Pancreas (tissue), 10 donors: ENCODE measurements at places on chromosomes 16 and 17. TPM values are rescaled to one million over a fixed set of nuclear protein-coding genes. Genes with fewer than 3 reads are reported as not detected.
A peak's percentile ranks its signal among the peaks of the same experiment; 100 is the strongest.

- no peak for DNase-seq
These were observed 11.6 kb downstream of the GLIS2 start for GRCh38 chr16:4327386-4328045.

PNMT gene
- polyA plus RNA-seq, result 3.0 TPM

DNA sequence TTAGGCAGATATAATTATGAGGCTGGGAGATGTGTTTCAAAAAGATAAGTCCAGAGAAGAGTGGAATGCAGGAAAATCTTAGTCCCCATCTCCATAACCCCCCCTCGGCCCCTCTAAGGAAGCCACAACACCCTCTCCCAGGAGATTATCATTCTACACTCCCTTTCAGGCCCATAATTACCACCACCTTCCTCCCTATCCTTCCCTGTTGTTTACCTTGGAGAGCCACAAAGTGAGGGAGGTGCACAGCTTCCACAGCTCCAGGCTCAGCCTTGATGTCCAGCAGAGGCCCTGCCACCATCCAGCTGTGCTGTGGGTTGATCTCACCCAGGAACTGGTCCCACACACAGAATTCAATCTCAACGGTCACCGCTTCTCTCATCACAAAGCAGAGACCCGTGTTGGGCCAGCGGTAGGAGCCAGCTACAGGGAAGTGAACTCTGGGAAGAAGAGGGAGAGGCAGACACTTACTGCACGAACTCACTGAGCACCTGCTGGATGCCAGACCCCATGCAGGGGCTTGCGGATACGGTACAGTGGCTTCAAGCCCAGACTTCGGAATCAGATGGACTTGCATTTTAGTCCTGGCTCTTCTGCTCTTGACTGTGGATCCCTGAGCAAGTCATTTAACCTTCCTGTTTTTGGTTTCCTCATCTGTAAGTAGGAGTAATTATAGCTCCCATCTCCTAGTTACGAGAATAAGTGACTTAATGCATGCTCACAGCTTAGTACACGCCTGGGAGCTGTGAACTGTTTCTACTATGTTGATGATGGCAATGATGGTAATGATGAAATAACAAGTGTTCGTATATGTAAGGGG, 44.1 kb downstream of the MIS12 start:
- DNase-seq, result no peak

KRT32 gene
- polyA plus RNA-seq, result 0.05 TPM

NECAB2 gene
- 23.8 TPM for polyA plus RNA-seq

AOC3 gene
- 6.2 TPM for polyA plus RNA-seq

DNA sequence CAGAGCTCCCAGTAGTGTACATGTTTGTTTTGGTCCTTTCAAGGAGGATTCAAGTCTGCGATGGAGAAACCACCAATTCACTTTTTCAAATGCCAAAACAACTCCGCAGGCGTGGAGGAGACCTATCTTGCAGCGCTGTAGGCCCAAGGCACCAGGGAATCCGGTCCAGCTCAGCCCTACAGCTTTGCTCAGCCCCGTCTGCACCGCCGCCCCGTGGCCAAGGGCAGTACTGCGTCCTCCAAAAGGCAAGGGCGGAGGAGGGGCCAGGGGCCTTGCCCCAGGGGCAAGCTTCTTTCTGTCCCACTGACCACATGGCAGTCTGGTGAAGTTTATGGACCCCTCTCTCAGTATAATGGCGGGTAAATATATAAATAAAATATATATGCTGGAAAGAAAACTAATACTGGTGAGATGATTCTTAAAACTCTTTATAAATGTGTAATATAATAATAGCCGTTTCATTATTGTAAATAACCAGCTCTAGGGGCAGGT, 709 bp upstream of the CD300LG start:
- DNase-seq, result peak; percentile 97

DNA sequence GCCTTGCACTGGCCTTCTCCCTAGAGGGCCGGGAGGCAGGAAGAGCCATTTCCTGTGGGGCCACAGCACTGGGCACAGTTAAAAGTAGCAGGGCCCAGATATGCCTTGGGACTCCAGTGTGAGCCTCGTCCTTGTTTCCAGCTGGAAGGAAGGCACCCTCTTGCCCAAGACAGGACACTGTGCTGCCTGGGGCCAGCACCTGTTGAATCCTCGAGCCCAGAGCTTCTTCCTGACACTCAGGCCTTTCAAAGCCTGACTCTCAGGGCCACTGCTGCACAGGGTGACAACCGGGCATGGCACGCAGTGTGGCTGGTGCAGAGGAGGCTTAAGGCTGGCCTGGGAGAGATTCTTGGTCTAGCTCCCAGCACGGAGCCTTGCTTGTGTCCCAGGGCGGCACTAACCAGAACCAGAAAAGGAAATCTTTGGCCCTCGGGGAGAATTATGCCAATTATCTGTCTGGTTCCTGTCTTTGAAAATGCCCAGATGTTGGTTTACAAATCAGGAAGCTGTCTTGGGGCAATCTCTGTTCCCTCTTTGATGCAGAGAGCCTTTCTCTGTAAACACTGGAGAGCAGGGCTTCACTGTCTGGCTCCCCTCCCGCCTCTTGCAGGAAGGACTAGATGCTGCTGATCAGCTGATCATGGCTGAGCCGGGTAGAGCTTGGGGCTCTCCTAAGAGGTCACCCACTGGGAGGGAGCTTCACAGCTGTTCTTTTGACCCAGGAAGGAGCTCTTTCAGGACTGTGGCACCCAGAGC, 11.1 kb downstream of the LDHD start:
- DNase-seq, result no peak

DNA sequence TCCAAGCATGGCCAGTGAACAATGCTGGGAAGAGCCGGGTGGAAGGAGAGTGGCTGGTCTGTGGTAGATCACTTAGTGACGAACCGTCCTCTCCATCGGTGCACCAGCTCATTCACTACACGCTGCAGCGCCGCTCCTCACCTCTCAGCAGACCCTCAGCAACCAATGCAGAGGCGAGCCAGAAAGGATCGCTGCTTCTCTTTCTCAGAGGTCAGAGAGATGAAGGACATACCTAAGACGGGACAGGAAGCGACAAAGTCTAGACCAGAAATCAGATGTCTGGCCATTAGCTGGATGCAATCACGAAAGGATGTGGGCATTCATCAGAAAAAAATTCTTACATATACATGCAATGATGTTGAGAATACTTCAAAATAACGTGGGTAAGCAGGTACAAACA, 26.9 kb downstream of the NSMCE1 start:
- DNase-seq, result no peak

- no peak for DNase-seq
These were observed 18.8 kb downstream of the AXIN2 start for GRCh38 chr17:65542610-65543009.

- peak; percentile 63 for DNase-seq
These were observed 12.8 kb downstream of the ADORA2B start for GRCh38 chr17:15957608-15958307.

DNA sequence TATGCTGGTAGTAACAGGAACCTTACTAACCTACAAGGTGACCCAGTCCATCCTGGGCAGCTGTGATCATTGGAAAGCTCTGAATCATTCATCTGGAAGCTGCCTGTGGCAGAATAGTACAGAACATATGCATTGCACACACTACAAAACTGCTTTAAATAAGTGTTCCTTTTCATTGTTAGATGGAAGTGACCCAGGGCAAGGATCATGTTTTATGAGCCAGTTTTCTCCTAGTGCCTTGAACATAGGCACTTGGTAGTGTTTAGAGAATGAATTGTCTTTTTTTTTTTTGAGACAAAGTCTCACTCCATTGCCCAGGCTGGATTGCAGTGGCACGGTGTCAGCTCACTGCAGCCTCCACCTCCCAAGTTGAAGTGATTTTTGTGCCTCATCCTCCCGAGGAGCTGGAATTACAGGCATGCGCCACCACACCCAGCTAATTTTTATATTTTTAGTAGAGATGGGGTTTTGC, 55.4 kb downstream of the TENT4B start:
- DNase-seq, result no peak

TOX3 gene
- polyA plus RNA-seq, result 4.6 TPM

SHISA9 gene
- 0.33 TPM for polyA plus RNA-seq

DNA sequence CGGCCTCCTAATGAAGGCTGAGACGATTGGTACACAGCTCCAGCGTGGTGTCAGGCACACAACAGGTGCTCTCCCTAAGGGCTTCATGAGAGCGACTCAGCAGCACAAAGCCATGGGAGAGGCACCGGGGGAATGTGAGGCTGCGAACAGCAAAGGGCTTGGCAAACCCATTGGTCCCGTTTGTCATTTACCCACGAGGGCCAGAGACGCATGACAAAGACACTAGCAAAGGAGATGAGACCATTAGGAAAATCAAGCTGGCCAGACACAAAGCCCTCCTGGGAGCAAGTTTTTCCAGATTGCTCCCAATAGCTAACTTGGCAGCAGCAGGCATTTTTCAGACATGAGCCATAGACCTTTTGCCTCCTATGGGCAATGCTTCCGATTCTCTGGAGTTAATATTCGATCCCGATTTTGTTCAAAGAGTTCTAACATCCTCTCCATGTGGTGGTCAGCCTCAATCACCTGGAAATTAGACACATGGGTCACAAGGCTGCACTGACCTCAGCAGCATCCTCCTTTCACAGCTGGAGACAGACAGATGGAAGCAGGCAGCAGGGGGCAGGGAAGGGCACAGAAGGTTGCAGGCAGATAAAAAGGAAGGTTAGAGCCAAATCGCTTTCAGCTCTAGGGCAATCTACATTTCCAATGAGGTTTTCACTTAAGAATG, 38.2 kb downstream of the TK2 start:
- no peak for DNase-seq

TBC1D3G gene
- 16.7 TPM for polyA plus RNA-seq

DNA sequence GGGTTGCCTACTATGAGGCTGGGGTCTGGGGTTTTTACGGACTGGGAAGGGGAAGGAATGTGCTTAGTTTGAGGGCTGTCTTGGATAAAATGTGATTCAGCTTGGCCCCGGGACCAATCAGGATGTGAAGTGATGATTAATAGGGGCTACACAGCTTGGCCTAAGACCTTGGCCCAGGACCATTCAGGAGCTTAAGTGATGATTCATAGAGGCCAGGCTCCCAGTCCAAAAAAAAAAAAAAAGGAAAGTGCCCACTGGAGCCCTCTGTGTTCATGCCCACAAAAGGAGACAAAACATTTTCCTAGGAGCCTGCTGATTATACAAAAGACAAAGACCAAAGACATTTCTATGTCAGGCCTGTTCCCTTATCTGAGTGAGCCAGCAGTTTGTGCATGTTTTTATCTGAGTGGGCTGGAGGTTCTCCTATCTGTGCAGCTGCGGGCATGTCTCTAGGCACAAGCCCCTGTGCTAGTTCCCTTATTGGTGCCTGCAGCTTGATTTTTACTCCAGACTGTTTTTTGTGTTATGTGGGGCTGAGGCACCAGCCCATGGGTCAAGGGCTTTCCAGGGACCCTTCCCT, 898.2 kb upstream of the GOT2 start:
- DNase-seq, result no peak

GRCh38 chr17:69066482-69066881, 5.8 kb upstream of the ABCA9 start:
- no peak for DNase-seq

DNA sequence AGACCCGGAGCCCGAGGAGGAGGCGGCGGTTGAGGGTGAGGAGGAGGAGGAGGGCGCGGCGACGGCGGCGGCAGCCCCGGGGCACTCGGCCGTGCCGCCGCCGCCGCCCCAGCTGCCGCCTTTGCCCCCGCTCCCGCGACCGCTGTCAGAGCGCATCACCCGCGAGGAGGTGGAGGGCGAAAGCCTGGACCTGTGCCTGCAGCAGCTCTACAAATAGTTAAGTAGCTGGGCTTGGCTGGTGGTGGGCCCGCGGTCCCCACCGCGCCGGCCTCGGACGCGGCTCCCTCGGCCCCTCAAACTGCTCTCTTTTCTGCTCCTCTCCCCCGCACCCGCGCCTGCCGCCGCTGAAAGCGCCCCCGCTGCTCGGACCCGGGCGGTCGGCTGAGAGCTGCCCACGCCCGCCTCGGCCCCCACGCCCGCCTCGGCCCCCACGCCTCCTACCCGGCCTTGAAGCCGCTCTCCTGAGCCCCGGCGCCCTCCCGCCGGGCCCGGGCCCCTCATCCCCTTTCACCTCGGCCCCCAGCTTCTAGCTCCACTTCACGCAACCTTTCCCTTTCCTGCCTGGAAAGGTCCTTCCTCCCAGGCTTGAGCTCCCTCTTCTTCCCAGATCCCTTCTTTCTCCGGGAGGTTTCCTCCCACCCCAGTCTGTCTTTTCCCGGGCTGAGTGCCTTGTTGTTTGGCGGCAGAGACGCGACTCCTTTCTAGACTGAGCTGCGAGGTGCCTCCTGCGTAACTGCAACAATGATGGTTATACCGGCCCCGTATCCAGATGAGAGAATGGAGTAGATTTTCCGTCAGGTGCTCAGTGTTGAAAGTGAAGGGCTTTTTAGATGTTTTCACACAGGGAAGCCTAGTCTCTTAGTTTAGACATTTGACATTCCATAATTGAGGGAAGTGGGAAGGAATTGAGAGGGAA, 850 bp downstream of the PPM1E start:
- DNase-seq, result peak; percentile 14

GRCh38 chr16:88468275-88469129, 15.4 kb downstream of the ZFPM1 start:
- DNase-seq, result no peak

DNA sequence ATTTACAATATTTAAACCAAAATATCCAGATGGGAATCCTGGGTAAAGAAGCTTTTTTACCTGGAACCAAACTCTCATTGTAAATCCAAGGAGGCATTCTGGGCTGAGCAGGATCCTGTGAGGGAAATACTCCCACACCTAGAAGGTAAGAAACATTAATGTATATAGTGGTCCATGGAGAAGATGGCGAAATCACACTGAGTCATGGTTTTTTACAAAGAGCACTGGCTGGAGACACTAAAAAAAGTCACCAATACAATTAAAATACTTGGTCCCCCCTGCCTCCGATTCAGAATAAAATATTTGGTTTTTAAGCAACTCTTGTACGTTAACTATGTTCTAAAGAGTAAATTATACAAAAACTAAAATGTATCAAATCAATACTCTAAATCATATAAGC, 32.9 kb downstream of the SYNRG start:
- DNase-seq, result no peak
